ENCODE measurements at places on chromosomes 1 and 21.
A peak's percentile ranks its signal among the peaks of the same experiment; 100 is the strongest.

DNA sequence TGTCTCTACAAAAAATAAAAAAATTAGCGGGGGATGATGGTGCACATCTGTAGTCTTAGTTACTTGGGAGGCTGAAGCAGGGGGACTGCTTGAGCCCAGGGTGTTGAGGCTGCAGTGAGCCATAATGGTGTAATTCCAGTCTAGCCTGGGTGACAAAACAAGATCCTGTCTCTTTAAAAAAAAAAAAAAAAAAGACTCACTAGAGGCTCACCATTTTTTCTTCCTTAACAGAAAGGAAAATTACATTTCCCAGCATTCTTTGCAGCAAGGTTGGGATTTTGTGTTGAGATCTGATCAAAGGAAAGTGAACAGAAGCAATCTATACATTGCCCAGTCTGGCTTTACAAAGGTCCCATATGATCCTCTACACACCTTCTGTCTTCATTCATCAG, 21.5 kb downstream of the GFI1 start:
- no peak for DNase-seq

DNA sequence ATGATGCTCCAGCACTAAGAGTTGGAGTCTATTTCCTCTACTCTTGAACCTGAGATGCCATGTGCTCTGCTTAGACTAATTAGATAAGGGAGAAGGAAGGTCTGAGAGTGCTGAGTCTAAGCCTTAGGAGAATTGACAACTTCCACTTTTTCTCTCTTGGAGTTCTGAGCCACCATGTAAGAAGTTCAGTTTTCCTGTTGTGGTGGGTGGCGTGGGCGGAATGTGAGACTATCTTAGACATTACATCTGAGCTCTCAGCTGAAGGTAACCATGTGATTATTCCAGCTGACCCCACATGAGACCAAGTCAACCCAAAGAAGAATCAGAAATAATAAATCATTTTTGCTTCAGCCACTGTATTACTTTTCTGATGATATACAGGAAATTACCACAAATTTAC, 404.5 kb upstream of the LRRC7 start:
- no peak for DNase-seq

GRCh38 chr1:234887016-234887900, 241.4 kb downstream of the TOMM20 start:
- DNase-seq = peak; percentile 71

DNA sequence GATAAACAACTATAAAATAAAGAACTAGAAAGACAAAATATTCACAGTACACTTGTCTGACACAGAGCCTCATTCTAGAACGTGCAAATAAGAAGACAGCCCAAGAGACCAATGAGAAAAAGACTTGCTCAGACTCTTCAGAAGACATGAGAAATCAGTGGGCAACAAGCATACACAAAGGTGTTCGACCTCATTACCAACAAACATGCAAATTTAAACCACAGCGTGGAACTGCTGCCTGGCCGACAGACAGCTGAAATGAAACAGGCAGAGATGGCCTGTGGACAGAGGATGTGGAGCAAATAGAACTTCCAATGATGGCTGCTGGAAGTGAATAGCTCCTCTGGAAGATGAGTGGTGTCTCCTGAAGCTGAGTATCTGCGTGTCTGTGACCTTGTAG, 22.4 kb upstream of the COL6A1 start:
- no peak for DNase-seq

DNA sequence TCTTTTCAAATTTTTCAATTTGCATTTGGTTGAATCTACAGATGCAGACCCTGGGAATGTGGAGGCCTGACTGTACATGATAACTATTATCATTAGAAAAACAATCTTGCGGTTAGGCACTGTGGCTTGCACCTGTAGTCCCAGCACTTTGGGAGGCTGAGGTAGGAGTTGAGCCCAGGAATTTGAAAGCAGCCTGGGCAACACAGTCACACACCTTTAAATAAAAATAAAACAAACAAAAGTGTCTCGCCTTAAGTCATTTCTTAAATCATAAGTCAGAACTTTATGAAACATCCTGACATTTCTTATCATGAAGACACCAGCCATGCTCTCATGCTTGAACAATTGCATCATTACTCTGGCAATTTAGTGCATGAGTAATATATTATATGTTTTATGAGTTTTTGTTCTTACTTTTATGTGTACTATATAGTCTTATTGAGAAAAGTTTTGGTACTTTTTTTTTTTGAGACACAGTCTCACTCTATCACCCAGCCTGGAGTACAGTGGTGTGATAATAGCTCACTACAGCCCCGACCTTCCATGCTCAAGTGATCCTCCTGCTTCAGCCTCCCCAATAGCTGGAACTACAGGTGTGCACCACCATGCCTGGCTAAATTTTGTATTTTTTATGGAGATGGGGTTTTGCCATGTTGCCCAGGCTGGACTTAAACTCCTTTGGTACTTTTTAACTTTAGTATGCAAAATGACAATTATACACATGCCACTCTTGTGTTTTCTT, 7.8 kb downstream of the TBX19 start:
- DNase-seq = peak; percentile 54

Data from EH (cell line).